ENCODE measurements at places on chromosomes 13 and 19.

DNA sequence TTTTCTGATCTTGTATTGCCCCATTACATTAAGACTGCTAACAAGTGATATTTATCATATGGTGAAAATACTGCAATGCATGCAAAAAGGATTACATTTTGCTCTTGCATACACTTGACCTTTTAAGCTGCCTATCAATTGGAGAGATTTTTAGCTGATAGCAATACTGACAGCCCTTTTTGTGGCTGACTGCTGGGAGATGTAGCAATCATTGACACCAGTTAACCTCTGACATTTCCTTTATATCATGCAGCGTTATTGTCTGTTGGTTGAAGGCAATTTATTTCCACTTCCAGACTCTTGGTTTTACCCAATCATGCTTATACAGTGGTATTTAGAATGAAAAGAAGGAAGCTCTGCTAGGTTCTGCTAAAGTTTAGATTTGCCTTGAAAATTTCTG, 364.0 kb downstream of the LMO7 start:
- DNase-seq, result no peak

- no peak for DNase-seq
These were observed 15.4 kb upstream of the TMEM160 start for GRCh38 chr19:47063874-47064273.

GRCh38 chr13:111614613-111615012, 294.2 kb downstream of the TEX29 start:
- DNase-seq, result no peak

DNA sequence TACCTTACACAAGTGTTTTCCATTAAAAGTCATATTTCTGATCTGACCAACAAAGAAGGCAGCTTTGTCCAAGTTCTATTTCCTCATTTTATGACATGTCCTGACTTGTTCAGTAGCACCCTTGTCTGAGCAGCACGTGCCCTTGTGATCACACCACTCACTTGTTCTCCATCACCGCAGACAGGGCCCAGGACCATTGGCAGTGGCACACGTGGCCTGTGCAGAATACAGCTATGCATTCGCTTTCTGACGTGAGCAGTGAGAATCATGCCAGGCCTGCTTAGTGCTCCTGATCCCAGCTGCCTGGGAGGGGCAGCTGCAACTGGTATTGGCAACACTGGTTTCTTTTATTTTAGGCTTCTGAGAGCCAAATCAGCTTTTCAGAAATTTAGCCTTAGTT, 134.2 kb downstream of the FRY start:
- no peak for DNase-seq

DNA sequence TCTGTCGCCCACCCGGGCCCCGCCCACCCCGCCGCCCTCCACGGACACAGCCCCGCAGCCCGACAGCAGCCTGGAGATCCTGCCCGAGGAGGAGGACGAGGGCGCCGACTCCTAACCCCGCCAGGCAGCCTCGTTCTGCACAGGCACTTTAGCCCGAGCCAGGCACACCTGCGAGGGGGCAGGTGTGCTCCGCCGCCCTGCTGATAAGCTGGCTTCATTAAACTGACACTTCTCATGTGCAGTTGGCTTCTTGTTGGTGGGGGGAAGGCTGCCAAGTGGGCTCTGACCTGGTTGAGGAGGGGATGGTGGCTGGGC, 8.2 kb downstream of the IL4I1 start:
- DNase-seq, result no peak
